ENCODE measurements at places on chromosomes 2 and 18.

DNA sequence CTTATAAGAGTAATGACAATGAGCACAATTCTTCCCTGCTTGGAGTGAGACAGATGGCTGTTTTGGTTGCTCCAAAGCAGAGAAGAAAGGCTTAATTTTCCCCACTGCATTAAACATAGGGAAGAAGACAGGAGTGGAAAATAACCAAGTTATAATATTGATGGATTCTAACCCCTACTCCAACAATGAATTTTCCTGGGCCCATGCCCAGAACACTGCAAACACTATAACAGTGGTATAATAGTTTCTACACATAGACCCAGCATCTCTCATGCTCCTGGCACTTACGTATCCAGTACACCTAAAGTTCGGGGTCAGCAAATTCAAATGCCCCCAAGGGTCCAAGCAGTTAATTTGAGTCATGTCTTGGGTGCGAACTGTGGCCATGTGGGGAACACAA, 613.4 kb downstream of the PLCL1 start:
- DNase-seq, result no peak

DNA sequence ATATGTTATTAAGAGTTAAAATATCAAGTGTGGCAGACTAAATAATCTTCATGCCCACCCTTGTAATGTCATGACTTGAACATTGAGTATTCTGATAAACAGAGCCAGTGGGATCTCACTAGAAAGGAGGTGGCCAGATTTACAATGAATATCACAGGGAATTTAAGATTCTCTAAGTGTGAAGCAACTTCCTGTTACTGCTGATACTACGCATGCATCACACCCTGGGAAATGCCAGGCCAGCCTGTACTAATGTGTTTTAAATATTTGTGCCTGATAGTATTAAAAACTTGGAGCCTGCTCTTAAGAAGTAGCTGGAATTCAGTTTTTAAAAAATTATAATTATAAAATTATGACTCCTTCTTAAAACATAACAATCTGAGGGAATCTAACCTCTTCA, 148.3 kb downstream of the LAMA3 start:
- no peak for DNase-seq

- no peak for DNase-seq
Observed at GRCh38 chr2:210718503-210718902, 162.1 kb downstream of the CPS1 start.

DNA sequence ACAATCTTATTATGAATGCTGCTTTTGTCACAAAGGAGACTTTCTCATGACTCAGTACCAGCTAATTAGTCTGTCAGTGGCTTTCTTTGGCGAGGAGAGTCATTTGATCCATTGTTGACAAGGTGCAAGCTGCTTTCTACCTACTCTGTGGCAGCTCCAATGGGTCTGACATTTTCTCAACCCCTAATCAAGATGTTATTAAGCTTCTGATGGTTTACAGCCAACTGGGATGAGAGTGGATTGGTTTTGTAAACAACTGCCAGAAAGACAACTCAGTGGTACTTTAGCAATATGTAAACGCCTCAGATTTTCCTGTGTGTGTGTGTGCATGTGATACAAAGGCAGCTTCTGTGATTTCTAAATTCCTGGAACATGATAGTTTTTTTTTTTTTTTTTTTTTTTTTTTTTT, 8.2 kb upstream of the CLIP4 start:
- no peak for DNase-seq

GRCh38 chr2:16763493-16763899, 97.9 kb upstream of the CYRIA start:
- no peak for DNase-seq
